Tibial artery (tissue), 4 donors: ENCODE measurements at places on chromosomes 6 and 20.

GRCh38 chr20:30815577-30816181 lies 441.8 kb upstream of the DEFB115 start:
- DNase-seq: no peak

GRCh38 chr6:13063300-13063918 lies 264.9 kb downstream of the TBC1D7 start:
- no peak for DNase-seq

- no peak for DNase-seq
Observed at GRCh38 chr6:67802771-67803170, 832.3 kb upstream of the ADGRB3 start.

GRCh38 chr20:62298577-62299249 lies 4.1 kb upstream of the ADRM1 start:
- no peak for DNase-seq

DNA sequence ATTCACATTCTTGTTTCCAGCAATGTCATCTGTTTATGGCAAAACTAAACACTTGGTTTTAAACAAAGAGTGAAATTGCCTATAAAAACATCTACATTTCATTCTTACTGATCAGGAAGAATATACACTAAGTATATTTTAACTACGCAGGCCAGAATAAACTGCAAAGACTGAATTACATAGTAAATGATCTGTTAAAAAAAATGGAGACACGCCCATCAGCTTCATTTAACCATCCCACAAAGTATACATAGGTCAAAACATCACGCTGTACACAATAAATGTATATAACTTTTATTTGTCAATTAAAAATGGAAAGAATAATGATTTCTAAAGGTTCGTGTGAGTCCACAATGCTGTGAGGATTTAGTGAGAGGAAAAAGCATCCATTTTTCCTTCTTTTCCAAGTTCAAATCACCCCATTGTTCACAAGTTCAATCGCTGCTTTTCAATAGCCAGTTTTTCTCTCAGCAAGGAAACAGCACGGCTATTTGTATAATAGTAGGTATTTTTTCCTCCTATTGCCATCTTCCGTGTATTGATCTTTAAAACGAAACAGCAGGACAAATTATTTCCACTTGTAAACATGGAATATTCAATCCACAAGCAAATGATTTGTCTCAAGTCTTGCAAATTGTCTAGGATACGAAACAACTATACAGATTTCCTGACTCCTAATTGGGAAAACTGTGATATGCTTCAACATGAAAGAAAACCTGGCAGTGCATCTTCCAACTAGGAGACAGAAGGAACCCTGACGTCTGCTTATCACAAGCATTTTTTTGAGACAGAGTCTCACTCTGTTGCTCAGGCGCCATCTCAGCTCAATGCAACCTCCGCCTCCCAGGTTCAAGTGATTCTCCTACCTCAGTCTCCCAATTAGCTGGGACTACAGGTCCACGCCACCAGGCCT lies 10.6 kb downstream of the SFT2D1 start:
- DNase-seq: no peak

- DNase-seq: no peak
Observed at GRCh38 chr6:54970337-54970736, 123.8 kb downstream of the FAM83B start.

DNA sequence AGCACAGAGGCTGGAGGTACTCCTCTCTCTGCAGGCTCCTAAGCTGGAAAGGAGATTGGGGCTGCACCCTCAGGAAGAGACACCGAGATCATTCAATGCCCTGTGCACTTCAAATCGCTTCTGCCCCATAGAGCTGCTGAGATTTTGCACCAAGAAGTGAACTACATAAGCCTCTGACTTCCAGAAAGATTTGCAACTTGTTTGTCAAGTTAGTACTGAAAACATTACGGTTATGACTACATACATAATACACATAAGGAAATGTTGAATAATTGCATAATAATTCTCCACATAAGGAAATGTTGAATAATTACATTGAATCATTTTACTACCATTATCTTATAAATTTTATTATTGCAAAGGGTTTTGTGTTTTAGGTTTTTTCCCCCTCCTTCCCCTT lies 120.3 kb upstream of the SASH1 start:
- DNase-seq: no peak

DNA sequence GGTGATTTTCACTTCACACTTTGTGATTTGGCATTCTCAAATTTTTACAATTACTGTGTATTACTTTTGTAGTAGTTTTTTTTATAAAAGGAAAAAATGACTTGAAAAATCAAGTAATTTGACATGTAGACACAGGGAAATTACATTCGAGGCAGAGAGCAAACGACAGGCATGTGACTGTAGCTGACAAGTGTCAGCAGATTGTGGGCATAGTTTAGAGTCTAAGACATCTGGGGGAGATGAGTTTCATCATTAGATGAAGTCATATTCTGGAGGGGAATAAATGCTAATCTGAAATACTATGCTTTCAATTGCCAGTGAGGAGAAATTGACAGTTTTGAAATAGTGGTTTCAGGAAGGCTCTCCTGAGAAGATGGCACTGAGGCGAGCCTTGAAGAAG lies 126.0 kb downstream of the MTHFD1L start:
- DNase-seq: no peak

DNA sequence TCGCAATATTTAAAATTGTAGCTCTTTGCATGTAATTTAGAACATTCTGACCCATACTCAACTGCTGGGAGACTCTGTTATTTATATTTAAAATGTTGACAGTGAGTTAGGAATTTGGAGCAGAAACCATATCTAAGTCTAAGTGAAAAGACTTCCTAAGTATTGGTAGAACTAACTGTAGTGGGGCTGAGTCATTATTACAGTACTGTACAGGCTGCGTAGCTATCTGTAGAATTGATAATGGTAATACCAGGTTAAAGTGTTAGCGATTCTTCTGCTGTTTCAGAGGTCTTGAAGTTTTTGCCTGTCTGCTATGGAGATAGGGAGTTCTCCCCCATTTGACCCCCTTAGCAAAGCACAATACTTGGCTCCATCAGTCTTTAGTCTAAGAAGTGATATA lies 3.6 kb downstream of the TOP1 start:
- DNase-seq: no peak

DNA sequence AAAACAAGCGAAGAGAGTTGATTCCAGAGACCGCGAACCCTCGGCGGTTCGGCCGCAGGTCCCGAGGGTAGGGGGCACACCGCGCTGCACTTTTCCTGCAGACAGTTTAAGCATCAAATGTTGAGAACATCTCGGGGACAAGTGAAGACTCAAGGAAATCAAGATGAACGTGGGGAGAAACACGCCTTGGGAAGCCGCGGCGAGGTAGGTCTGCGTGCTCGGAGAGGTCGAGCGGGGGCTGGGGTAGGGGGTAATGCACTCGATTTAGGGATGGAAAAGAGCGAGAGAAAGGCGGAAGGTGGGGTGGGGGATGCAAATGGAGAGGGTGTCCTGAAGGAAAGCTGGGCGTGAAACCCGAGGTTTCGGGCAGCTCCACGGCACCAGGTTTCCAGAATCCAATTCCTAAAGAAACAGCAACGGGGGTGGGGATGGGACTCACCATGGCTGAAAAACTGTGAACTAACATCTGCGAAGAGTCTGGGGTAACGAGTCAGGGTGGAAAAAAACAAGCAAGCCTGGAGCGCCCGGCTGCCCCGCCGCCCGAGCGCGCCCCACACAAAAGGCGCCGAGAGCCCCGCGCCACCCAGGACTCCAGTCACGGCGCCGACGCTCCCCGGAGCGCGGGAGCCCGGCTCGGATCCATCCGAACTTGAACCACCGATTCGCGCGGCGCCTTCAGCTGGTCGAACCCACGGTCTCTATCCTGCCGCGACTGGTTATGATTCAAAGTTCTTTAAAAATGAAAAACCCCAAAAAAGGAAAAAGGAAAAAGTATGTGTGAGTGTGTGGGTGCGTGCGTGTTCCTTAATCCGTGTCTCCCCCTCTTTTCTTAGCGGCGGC lies 3.5 kb downstream of the TFAP2A start:
- no peak for DNase-seq

DNA sequence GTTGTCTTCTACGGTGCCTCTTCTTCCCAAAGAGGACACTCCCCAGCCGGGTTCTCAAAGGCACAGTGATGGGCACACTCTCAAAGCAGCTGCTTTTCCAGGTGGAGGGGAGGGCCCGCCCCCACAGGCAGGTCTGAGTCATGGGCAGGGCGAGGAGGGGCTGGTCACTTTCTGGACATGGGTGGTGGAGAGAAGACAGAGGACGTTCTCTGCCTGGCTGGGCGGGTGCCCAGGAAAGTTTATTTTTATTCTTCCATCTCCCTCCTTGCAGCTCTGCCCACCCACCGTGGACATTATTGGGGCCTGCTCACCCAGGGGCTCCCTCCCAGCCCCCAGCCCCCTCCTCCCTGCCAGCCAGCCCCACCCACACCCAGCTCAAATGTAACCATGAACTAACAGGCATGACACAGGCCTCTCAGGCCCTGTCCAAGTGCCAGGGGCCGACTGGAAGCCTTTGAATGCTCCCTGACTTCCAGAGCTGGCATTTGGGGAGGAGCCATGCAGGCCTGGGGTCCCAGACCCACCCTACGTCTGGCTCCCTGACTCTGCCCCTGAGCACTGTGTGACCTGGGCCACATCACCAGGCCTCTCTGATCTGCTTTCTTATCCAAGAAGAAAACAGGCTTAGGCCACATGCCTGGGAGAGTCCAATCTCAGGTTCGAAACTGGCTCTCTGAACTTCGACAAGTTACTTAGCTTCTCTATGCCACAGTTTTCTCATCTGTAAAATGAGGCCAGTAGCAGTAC lies 8.0 kb downstream of the TGM2 start:
- peak; percentile 95 for DNase-seq

GRCh38 chr6:161198176-161198575 lies 75.7 kb downstream of the AGPAT4 start:
- no peak for DNase-seq

DNA sequence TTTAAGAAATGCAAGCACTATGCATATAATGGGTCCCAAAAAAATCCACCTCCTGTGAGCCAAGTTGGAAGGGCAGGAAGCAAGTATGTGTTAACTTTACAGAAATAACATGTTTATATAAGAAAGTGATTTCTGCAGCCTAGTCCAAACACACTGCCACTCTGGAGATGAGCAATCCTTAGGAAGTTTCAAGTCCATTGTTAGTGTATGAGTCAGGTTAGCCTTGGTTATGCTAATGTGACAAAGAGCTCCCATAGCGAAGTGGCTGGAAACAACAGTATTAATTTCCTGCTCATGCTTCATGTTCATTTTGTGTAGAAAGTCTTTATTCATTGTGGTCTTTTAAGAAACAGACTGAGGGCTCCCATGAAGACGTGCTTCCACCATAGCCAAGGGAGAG lies 121.4 kb downstream of the TBXT start:
- no peak for DNase-seq

DNA sequence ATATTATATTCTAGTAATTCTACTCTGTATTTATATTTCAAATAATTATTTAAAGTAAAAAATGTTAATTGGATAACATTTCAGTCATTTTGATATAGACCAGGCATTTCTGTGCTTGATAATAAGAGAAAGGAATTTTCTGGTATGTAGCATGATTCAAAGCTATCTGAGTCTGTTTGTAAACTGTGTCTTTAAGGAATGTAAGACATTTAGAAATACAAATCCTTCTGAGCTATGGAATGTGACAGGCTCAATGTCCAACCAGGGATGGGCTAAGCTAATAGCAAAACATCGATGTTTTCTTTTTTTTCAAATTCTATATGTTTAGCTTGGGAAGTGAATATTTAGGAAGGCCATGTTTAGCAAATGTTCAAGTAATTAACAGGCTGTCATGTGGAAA lies 41.5 kb upstream of the FAM83B start:
- DNase-seq: no peak

- no peak for DNase-seq
Observed at GRCh38 chr6:79687759-79688158, 56.6 kb downstream of the SH3BGRL2 start.

DNA sequence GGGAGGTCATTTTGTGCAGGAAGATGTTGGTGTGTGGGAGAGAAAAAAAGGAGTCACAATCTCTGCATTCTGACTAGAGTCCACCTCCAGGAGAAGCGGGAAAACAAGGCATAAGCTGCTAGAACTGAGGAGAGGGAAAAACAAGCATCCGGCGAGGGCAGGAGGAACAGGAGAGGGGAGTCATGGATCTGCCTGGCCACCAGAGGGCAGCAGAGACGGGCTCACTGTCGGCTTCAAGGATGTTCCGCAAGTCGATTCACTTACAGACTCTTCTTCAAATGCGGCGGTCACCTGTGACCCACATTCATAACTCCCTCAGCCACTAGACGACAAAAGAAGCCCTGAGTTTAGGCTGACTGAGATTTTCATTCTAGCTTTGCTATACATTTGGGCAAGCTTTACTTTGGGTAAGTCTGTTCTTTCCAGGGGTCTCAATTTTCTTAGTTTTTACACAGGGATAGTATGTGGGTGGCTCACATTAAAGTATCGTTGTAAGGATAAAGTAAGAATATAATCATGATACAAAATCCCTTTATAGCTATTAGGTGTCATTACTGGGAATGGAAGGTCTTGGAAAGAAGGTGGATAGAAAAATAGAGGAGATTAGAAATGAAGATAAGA lies 6.6 kb upstream of the BTNL2 start:
- peak; percentile 74 for DNase-seq

DNA sequence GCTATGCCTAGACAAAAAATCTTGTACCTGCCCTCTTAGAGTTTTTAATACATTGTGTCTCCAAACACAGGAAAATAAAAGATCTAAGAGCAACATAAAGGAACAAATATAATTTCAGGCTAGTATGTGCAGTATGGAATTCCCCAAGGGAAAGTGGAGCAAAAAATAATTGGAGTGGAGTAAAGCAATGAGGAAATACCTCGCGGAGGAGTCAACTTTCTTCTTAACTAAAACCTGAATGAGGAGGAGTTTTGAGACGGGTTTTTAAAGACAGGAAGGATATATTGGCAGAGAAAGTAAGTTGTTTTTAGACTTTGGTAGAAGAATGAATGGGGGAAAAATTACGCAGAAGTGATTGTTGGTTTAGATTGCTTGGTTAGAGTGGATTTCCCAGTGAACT lies 14.0 kb downstream of the HIVEP1 start:
- no peak for DNase-seq

DNA sequence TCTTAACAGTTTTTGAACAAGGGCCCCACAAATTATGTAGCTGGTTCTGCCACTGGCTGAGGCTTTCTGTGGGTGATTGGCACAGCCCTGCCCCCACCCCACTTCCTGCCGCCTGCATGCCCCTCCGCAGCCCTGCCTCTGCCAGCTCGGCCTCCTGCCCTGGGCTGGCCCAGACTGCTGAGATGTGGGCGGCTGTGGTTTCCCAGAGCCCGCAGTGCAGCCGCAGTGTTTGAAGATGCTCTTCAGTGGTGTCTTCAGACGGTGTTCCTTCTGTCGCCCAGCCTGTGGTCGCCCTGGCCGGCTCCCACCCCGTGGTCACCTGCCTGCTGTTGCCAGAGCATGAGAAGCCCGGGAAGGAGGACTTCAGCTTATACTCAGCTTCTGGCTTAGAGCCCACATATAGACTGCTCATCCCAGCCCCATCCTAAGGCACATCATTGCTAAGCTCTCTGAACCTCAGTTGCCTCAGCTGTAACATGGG lies 154.3 kb downstream of the VEGFA start:
- peak; percentile 63 for DNase-seq

- peak; percentile 49 for DNase-seq
Observed at GRCh38 chr20:40868551-40869217, 159.9 kb upstream of the TOP1 start.
